Ammon's horn (tissue), 1 donor: ENCODE measurements at places on chromosomes 16 and 17.

GRCh38 chr17:38888842-38889241, 19.0 kb downstream of the LASP1 start:
- no peak for DNase-seq

DNA sequence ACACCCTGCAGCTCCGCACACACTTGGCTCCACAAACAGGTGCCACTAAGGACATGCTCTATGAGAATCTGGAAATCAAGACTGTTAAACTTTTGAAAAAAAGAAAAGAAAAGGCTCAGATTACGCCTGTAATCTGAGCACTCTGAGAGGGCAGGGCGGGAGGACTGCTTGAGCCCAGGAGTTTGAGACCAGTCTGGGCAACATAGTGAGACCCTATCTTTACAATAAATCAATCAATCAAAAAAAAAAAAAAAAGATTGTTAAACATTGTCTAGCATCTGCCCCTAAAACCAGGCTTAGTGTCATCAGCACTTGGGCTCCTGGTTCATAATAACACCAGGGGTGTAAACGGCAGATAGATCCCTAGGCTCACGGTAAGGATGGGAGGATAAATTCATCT, 37.5 kb upstream of the FAAP100 start:
- no peak for DNase-seq

DNA sequence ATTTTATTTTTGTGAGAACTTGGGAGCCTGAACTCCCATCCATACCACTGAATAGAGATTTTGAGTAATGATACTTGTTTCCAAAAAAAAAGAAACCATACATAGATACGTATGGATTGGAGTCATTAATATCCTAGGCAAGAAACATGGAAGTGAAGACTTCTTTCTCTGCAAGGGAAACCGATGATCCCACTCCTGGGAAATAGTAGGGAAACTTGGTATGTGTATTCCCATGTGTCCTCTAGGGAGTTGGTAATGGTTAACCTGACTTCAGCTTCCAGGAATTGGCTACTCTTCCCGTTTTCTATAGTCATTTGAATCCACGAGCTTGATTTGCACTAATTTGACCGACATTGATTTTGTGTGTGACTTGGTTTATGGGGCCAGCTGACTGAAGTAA, 5.4 kb downstream of the FUS start:
- DNase-seq, result no peak

- no peak for DNase-seq
Measured at GRCh38 chr17:76812968-76813367, 55.2 kb upstream of the MGAT5B start.

- no peak for DNase-seq
Measured at GRCh38 chr17:78329263-78330059, 30.4 kb downstream of the SOCS3 start.

DNA sequence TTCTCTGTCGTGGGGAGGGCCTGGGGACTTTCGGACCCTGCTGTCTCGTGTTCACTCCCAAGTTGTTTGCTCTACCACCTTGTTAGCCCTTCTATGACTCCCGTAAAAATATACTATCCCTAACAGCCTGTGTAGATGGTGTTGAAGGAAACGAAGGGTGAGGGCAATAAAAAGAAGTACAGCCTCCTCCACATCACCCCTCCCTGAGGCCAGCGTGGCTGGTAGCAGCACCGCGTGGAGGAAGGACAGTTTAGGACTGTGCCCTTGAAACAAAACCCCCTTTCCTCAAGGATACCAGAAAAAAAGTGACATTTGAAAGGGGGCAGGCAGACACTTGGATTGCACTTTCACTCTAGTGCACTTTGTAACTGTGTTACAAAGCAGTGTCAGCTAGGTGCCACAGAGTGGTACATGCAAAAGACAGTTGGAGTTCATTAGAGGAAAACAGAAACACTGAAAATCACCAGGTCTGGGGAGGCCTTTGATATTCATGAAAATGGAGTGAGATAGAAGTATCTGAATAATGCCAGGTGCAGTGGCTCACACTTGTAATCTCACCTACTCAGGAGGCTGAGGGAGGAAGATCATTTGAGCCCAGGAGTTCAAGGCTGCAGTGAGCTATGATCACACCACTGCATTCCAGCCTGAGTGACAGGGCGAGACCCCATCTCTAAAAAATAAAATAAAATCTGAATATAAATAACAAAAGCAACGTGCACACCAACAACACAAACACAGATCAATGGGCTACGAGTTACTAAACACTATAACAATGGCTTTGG, 53.8 kb downstream of the TBX4 start:
- DNase-seq, result no peak

DNA sequence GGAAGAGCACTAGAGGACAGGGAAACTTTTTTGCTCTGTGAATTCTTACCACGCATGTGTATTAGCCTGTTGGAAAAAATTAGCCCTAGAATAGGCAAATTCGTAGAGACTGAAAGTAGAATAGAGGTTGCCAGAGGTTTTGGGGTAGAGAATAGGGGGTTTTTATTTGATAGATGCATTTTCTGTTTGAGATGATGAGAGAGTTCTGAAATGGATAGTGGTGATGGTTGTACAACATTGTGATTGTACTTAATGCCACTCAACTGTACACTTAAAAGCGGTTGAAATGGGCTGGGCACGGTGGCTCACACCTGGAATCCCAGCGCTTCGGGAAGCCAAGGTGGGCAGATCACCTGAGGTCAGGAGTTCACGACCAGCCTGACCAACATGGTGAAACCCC, 8.0 kb upstream of the DOC2B start:
- no peak for DNase-seq

DNA sequence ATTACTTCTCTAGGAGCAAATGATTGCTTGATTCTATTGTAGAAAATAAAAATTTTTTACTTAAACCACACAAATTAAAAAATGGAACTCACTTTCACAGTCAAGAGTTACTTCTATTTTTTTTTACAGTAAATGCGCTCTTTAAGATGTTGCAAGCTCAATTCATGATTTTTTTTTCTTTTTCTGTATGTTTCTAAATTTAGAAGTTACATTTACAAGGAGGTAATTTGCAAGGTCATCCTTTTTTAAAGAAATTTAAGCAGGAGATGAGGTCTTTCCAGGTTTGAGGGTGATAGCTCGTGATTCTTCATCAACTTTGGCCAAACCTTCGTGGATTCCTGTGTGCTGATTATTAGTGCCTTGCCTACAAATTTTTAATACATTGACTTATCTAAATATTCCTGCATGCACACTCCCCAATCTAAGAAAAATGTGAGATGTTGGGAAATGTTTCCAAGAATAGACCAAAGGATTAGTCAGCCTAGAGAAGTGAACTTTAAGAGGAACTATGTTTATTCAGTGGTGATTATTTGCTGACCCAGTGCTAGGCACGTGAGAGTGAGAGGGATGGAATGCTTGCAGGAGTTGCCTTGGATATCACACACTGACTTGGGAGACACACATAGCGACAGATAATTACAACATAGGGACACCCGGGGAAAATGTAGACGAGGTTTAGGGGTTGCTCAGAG, 429.8 kb downstream of the MAF start:
- no peak for DNase-seq

- DNase-seq, result no peak
Measured at GRCh38 chr17:82918508-82918907, 78.7 kb upstream of the ZNF750 start.

- DNase-seq, result no peak
Measured at GRCh38 chr17:44170499-44171201, at the start of gene ASB16. ASB16 (plus strand) TSS chr17:44170704; CDS start chr17:44170790, 86 bp downstream.
